ENCODE measurements at places on chromosomes 16 and 17.

DNA sequence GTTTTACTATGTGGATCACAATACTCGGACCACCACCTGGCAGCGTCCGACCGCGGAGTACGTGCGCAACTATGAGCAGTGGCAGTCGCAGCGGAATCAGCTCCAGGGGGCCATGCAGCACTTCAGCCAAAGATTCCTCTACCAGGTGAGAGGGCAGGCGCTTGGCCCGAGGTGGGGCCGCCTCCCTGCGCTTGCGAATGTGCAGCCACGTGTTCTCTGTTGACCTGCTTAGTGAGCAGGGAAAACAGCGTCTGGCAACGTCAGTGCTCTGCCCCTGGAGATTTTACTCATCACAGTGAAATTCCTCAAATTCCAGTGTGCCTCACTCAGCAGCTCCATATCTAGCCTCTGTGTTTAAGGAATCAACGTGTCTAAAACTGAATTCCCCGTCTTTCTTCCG lies 33.4 kb upstream of the CLEC18A start:
- peak; percentile 63 for DNase-seq

DNA sequence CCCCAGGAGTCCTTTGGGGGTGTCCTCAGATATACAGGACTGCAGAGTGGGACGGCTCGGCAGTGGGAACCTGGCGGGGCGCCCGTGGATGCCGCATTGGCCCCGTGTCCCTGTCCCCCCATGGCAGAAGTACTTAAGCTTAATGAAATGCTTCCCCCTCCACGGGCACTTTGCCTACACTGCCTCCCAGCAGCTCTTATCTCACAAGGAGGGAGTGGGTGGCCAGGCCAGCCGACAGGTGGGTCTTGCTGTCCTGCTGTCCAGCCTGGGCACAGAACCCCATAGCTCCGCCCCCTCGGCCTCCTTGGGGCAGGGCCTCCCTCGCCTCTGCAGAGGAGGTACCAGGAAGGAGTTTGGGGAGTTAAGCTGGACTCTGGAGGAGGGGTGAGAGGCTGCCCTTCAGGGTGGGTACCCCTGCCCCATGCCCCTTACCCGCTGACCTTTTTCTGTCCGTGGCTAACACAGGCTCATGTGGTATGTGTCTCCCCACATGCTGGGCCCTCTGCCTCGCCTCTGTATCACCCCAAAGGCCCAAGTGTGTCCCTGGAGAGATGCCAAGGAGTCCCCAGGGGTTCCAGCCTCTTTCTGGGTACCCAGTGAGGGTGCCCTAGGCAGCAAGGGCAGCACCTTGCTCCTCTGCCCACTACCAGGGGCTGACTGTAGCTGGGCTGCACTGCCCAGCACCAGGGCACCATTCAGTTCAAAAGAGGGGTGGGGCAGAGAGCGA lies 8.7 kb downstream of the THRA start:
- no peak for DNase-seq

GRCh38 chr17:78374631-78375274 lies 3.7 kb upstream of the PGS1 start:
- DNase-seq, result peak; percentile 73

DNA sequence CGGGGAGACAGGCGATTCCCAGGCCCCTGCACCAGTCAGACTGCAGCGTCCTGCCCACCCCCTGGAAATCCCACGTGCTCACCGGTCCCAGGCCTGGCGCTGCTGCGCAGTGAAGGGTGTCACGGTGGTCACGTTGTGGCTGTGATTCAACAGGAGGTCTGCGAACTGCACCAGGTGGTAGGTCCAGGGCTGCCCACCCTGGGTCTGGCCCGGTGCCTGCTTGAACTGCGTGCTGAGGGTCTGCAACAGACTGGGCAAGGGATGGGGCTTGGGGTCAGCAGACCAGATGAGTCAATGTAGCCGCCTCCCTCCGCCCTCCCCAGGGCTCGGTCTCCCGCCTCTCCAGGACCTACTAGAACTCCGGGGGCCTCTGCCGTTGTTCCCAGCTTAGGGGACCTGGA lies 7.1 kb downstream of the MYBBP1A start:
- DNase-seq, result no peak

- DNase-seq, result peak; percentile 86
These were observed 14.6 kb upstream of the CIBAR2 start for GRCh38 chr16:85126705-85127378.

- DNase-seq, result peak; percentile 44
These were observed 8.1 kb upstream of the ABCA5 start for GRCh38 chr17:69335058-69335457.

GRCh38 chr17:43517615-43518386 lies 28.3 kb downstream of the ETV4 start:
- no peak for DNase-seq

- DNase-seq, result no peak
These were observed 373.0 kb upstream of the SALL1 start for GRCh38 chr16:51524070-51524469.

GRCh38 chr17:17790637-17791464 lies 45.9 kb downstream of the SREBF1 start:
- DNase-seq, result no peak

DNA sequence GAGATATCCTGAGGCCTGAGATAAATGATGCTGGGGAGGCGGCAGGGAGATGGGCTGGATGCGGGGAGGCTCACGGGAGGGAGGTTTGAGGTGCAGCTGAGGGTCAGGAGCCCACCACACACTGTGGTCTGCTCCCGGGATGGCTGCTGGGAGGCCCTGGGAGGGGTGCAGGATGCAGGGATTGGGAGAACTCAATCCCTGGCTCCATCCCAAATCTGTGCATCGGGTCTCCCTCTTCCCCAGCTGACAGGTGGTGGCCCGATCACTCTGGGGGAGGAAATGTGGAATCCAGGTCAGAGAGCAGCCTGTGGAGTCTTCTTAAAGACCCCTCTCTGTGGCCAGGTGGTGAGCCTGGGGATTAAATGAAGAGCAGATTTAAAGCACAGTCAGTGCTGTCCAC lies 12.0 kb downstream of the PHB1 start:
- no peak for DNase-seq

GRCh38 chr17:12853921-12854320 lies 64.6 kb downstream of the ARHGAP44 start:
- DNase-seq, result peak; percentile 20

DNA sequence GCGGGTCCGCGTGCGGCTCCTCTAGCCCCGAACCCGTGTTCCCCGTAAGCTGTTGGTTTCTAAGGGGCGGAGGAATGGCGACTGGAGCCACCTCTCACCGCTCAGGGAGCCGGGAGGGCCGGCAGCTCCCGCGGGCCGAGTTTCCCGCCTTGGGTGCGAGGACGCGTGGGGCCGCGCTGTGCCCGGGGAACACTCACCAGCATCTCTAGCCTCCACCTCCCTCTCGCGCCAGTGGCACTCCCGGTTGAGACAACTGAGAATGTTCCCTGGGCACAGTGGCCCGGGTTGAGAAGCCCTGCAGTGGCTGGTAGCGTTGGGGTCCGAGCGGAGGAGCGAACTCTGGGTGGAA lies 560 bp downstream of the TELO2 start:
- DNase-seq, result peak; percentile 71

GRCh38 chr16:53457670-53458069 lies 23.4 kb downstream of the RBL2 start:
- no peak for DNase-seq

DNA sequence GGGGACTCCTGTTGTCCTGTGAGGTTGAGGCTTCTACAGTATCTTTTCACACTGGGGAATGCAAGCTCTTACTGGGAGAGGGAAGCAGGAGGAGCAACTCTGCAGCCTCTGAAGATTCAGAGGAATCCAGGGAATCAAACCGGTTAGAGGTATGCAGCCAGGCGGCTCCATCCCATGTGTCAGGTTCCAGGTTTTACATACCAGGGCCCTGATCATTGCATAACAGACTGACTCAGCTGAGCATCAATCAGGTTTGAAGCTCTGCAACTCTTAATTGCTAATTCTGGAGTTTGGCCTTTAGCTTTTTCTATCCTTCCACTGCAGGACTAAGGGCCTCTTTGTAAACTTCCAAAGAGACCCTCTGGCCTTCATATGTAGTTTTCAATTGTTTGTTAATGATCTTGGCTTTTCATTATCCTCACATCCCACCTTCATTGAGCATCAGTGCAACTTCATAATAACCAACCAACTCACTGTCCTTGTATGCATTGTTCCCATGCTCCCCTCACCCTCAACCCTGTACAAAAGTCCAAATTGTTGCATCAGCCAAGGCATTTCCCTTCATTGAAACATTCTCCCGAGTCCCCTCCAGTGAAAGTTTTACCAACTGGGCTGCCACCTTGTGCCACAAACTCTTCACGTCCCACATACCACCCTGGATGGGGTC lies 59.7 kb upstream of the DHX40 start:
- DNase-seq, result peak; percentile 20
